ENCODE measurements at places on chromosomes 7 and 10. TPM values are rescaled to one million over a fixed set of nuclear protein-coding genes. Genes with fewer than 3 reads are reported as not detected.
A peak's percentile ranks its signal among the peaks of the same experiment; 100 is the strongest.

DNA sequence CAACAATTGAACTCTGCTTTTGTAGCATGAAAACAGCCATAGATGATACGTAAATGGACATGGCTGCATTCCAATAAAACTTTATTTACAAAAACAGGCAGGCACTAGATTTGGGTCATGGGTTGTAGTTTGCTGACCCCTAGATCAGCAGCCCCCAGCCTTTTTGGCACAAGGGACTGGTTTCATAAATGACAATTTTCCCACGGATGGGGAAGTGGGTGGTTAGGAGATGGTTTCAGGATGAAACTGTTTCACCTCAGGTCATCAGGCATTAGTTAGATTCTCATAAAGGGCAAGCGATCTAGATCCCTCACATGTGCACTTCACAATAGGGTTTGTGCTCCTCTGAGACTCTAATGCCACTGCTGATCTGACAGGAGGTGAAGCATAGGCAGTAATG is 16.5 kb upstream of the ANK3 start:
- DNase-seq = no peak

DNA sequence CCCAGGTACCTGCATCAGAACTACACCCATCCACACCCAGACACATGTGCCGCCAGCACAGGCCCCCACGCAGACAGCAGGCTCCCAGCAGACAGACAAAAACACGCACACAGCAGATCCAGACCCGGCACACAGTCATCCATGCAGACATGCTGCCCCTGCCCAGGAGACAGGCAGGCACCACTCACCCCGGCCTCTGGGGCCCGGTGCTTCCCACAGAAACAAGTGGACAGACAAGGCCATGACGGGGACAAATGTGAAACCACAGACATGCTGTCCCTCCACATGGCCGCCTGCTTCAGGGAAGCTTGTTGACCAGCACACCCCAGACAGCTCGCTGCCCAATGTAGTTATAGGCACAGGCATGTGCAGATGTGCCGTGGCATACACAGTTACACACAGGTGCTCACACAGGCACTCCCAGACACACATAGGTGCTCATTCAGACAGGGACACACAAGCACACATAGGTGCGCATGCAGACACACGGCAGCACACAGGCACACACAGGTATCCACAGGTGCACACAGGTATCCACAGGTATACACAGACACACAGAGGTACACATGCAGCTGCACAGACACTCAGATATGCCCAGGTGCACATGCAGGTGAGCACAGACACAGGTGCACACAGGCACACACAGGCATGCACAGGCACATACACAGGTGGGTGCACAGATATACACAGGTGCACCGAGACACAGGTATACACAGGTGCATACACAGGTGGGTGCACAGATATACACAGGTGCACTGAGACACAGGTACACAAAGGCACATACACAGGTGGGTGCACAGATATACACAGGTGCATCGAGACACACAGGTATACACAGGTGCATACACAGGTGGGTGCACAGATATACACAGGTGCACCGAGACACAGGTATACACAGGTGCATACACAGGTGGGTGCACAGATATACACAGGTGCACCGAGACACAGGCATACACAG is 10.5 kb upstream of the SCART1 start:
- DNase-seq = peak; percentile 65

DNA sequence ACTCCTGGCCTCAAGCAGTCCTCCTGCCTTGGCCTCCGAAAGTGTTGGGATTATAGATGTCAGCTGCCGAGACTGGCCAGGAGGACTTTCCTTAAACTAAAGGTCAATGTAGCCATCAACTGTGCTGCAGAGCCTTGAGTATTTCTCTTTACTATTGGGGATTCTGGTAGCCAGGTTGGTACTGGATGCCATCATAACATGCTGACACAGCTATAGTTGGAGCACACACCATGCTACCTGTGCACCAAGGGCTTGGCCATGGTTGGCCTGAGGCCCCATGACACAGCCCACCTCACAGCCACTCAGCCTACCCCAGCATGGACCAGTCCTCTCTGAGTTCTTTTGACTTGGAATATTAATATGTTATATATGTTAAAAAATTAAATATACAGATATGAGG is 54.4 kb downstream of the HECTD2 start:
- no peak for DNase-seq

- DNase-seq = peak; percentile 86
Observed at GRCh38 chr10:89115876-89116627, 91.1 kb downstream of the CH25H start.

- DNase-seq = peak; percentile 75
Observed at GRCh38 chr7:33774762-33775523, 130.4 kb upstream of the BMPER start.

GRCh38 chr7:106016331-106016730 is 53.3 kb downstream of the CDHR3 start:
- no peak for DNase-seq

DNA sequence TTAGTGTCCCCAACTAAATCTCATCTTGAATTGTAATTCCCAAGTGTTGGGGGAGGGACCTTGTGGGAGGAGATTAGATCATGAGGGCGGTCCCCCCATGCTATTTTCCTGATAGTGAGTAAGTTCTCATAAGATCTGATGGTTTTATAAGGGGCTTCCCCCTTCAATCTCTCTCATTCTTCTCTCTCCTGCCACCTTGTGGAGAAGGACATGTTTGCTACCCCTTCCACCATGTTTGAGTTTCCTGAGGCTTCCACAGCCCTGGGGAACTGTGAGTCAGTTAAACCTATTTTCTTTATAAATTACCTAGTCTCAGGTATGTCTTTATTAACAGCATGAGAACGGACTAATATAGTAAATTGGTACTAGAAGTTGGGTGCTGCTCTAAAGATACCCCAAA is 365.6 kb downstream of the ANKRD7 start:
- no peak for DNase-seq

DNA sequence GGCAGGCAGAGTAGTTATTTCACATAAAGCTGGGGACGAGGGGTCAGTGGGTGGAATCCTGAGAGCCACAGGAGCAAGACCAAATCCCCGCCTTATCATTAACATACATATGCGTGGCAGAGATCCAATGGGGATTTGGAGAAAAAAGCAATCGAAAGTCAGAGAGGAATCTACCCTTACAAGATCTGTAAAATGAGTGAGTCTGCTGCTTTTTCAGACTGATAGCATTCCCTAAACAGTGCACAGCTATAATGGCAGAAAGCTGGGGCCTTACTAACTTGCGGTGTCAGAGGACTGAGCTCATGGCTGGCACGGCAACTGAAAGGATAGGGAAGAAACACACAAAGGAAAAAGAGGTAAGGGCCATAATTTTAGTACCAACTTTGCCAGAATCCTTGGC is 25.0 kb downstream of the GPR22 start:
- DNase-seq = no peak

- DNase-seq = no peak
Observed at GRCh38 chr7:158747408-158747807, 42.8 kb upstream of the NCAPG2 start.

DNA sequence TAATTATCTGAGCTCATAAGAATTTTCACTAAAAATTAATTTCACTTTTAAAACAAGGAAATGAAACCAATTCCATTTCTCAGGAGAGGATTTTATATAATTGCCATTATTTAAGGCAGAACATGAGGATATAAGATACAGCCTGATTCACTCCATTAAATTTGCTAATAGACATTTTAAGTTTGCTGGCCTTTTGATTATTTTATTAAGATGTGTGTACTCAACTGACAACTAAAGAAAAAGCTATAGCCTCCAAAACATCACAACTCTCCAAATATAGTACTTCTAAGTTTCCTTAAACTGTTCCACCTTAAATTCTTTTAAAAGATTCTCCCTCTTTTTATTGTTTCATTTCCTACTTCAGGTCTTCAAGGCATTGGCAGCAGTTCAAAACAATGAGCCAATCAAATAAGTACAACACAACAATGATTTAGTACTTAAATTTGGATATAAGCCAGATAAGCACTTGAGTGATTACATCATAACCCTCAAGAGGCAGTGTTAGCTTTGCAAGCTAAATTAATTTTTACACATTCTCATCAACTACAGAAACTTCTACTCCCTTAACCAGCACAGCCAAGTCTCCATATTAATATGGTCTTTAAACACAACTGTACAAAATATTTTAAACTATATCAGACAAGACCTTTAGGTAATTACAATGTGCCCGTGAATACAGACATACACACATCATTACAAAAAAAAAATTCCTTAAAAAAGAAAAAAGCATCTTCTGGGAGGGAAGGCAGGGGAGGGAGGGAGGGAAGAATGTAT is 121.8 kb downstream of the KMT2C start:
- DNase-seq = peak; percentile 86

DNA sequence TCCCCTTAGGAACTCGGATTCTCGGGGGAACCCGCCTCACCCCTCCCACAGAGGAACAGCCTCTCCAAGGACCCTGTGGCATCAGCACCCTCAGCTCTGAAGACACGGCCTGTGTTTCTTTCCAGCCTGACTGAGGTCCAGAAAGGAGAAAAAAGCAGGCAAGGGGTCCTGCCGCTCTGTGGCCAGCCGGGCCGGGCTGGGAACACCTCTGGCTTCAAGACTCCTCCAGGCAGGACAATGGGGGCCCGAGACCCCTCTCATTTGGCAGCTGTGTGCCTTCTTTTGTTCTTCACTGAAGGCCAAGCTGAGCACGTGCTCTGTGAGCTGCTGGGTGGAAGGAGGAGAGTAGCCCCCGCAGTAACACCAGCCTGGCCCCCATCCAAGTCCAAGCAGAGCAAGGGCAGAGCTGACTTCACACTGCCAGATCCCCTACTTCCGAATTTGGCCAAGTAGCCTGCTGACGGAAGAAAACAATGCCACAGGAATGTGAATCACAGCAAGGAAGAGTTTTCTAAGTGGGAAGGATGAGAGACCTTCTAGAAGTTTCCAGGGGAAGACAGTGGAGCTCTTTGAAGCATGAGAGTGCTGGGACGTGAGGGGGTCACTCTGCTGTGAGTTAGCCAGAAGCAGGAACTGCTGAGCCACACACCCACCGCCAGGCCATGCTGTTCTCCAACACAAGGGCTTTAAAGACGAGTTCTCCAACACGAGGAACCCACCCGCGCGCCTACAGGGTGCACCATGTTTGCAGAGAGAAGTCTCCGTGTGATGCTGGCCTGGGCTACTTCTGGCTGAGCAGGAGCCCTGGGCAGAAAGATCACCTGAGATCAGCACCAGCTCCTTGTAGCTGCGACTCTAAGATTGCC is 3.1 kb downstream of the CNPY1 start:
- DNase-seq = peak; percentile 51

- DNase-seq = no peak
Observed at GRCh38 chr7:40765639-40766038, 630.8 kb downstream of the SUGCT start.

DNA sequence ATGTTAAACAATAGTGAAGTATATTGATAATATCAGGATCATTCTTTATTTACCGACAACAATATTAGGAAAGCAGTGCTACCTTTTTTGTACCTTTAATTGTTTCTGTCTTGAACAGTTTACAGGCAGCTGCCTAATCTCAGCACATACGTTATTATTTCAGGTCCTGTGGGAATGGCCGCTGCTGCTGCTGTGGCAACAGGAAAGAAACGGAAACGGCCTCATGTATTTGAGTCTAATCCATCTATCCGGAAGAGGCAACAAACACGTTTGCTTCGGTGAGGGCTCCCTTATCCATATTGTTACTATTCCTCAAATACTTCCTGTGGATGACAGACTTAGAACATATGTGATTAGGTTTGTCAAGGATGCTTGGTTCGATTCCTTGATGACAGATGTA is 59.7 kb downstream of the NRF1 start:
- DNase-seq = no peak

DNA sequence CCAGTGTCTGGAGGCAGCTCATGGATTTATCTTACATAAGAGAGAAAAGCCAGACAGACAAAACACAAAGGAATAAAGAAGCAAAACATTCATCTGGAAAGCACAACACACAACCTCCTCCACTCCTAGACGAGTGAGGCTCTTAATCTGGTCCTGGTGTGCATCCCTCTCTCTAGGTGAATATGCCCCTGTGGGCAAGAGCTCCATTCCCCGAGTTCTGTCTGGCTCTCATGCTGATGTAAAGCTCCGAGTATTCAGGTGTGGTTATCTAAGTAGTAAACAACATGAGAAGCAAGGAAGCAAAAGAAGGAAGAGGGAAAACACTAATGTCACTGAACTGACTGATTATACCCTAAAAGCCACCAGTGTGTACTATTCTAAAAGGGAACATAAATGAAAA is 47.9 kb upstream of the FEZF1 start:
- no peak for DNase-seq

- no peak for DNase-seq
Observed at GRCh38 chr7:17384400-17384799, 85.9 kb downstream of the AHR start.

- DNase-seq = no peak
Observed at GRCh38 chr7:80184693-80185092, 50.1 kb downstream of the GNAI1 start.

- DNase-seq = no peak
Observed at GRCh38 chr10:133391761-133392518, 2.0 kb upstream of the MTG1 start.

- peak; percentile 35 for DNase-seq
Observed at GRCh38 chr10:97131666-97132065, 54.1 kb downstream of the SLIT1 start.

DNA sequence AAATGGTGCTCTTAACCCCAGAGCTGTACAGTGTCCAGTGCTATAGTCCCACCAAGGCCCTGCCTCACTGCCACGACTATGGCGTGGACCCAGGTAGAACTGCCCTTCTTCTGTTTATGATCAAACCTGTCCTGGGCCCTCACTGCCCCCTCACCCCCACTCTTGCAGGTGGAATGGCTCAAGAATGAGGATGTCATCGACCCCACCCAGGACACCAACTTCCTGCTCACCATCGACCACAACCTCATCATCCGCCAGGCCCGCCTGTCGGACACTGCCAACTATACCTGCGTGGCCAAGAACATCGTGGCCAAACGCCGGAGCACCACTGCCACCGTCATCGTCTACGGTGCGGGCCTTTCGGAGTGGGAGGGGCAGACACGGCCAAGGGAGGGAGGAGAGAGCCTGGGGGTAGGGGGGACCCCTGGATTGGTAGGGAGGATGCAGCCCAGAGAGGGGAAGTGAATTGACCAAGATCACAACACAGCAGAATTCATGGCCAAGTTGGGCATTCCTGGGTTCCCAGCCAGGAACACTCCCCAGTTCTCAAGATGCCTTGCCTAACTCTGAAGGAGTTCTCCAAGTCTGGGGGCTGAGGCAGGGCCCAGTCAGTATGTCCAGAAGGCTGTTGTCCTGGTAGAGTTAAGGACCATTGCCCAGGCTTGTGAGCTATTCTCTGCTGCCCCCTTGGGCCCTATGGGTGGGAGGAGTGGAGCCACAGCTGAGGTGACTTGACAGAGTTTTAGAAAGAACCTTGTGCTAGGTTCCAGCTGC is 32.4 kb upstream of the SLC29A3 start:
- DNase-seq = no peak

GRCh38 chr10:62084451-62084850 is 183.0 kb downstream of the ARID5B start:
- no peak for DNase-seq

The DENND10 gene
- total RNA-seq = 48.8 TPM

The CLDN3 gene
- not detected for total RNA-seq

The ATXN7L1 gene
- 5.1 TPM for total RNA-seq

The CYP3A7 gene
- 0.29 TPM for total RNA-seq

The LIPF gene
- 1.7 TPM for total RNA-seq

The LRRC72 gene
- not detected for total RNA-seq

The SLIT1 gene
- 0.03 TPM for total RNA-seq

The C10orf62 gene
- total RNA-seq = 0.62 TPM

The MCU gene
- 160 TPM for total RNA-seq

The NME8 gene
- total RNA-seq = not detected

The CCDC136 gene
- 5.0 TPM for total RNA-seq

The GJD4 gene
- 13.9 TPM for total RNA-seq

The FKBP9 gene
- 200 TPM for total RNA-seq

All from myocyte (in vitro differentiated cells).